Stimulated activated CD4-positive, alpha-beta T cell treated with anti-CD3 and anti-CD28 coated beads, Interleukin-1b, Interleukin-23, amount 100 ng/mL, for 1 hour (primary cell): ENCODE measurements at places on chromosomes 13 and 19.

DNA sequence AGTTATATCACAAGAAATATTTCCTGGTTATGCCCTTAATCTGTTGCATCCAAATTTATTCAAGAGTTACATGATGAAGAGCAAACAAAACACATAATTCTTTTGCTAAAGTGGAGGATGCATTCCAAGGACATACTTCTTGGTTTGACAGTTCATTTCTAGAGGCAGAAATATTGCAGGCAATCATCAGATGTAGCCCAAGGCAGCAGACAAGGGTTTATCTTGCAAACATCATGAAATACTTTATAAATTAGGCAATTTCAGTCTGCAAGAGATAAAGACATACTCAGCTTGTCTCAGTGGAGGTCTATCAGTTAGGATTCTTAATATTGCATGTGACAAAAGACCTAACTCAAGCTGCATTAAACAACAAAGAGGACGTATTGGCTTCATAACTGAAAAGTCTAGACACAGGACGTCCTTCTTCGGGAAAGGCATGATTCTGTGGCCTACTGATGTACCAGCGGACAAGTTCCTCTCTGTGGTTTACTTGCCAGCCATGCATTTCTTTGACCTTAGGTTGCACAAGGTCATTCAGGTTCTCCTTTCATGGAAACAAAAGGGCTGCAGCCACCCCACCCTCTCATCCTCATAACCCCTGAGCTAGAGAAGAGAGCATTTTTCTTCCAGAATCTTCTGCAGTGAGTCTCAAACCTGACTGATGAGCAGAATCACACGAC lies 204.1 kb downstream of the KATNAL1 start:
- DNase-seq = no peak

DNA sequence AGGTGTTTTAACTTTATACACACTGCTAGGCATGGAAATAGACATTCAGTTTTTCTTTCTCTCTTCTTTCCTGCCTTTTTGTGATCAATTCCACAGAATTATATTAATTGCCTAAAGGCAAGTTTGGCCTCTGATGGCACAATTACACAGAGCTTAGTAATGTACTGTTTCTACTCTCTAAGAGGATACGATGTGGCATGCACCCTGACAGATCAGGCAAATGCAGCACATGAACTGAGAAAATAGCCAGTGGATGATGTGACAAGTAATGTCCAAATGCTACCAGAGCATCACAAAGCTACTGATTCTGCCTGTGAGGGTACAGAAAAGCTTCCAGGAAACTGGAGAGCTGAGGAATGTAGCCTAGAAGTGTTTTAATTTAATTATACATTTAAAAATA lies 233.8 kb upstream of the PRR20A start:
- no peak for DNase-seq

- DNase-seq = peak; percentile 88
Observed at GRCh38 chr19:3275583-3276340, 51.3 kb downstream of the CELF5 start.

DNA sequence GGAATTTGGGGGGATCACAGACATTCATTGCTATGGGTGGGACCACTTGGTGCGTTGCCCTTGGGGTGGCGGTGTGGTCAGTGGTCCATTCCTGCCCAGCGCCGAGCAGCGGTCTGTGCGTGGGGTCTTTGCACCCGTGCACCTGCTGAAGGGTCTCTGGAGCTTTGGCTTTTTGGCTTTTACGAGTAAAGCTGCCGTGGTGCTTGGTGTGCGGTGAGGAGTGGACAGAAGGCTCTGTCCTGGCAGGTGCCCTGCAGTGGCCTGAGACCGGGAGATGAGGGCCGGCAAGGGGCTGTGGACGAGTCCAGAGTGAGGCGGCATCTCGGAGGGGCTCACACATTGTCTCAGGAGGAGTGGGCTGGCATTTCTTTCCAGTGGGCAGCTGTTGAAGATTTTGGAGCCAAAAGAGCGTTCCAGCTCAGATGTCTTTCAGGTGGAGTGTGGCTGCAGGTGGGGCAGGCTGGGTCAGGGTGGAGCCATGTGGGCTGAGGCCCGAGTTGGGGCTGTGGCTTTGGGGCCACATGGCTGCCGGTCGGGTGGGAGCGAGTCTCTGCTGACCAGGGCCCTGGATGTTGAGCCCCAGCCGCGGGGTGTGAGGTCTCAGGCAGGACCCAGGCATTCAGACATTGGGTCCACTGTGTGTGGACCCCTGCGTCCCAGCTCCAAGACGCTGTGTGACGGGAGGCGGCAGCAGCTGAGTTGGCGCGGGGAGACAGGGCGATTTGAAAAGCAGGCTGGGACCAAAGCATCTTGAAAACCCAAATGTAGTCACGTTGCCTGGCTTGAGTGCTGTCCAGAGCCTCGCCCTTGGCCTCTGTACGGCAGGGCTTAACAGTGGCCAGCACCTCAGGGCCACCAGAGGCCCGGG lies 11.7 kb downstream of the GNA11 start:
- DNase-seq = no peak
